ENCODE measurements at places on chromosomes 5 and 9. TPM values are rescaled to one million over a fixed set of nuclear protein-coding genes. Genes with fewer than 3 reads are reported as not detected.

C9orf43 gene
- total RNA-seq: 0.75 TPM

DNA sequence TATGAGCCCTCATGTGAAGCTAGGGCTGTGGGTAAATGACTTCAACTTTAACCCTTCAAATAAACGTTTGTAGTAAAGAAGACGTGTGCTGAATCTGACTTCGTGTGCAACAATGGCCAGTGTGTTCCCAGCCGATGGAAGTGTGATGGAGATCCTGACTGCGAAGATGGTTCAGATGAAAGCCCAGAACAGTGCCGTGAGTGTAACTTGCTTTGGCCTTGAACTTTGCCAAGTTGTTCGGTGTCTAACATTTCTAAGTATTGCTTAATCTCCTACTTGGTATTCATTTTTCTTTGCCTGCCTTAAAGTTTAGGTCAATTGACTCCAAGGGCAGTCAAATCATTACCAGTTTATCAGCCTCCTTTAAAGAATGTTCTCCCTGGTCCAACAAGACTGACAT is 18.2 kb downstream of the VLDLR start:
- DNase-seq: no peak
- H3K4me3 ChIP-seq: no peak overlapping the region
- no peak overlapping the region for H3K27ac ChIP-seq

DNA sequence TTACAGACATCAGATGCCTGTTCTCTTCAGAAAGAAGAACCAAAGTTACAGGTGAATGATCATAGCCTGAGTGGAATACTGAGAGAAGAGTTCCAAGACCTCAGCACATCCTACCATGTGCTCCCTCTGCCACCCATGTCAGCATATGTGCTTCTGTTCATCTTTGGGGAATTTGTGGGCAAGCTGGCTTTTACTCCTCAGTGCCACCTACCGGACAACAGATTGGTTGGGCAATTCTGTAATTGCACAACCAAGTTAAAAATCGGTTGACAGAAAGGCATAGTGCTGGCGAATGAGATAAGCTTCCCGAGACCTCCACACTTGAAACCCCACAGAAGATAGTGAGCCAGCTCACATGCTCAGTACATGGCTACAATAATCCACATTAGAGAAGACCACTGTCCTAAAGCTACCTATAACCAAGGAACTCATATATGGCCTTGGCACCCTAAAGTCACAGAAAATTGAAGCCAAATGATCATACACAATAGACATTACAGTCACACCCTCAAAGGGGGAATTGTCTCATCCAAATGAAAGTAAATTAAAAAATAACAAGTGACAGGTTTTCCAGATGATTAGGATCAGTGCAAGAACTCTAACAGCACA is 1238.0 kb upstream of the NUDT12 start:
- peaks cover 9% of the 10 kb centered on the region for H3K4me1 ChIP-seq
- H3K4me3 ChIP-seq: no peak overlapping the region
- no peak for DNase-seq
- no peaks in the 10 kb centered on the region for H3K36me3 ChIP-seq

GRCh38 chr5:14675865-14676300 is 11.4 kb downstream of the OTULIN start:
- no peaks in the 10 kb centered on the region for H3K27me3 ChIP-seq
- H3K4me3 ChIP-seq: no peak overlapping the region
- peaks cover 9% of the 10 kb centered on the region for H3K4me1 ChIP-seq
- no peaks in the 10 kb centered on the region for H3K36me3 ChIP-seq
- no peak for DNase-seq
- H3K27ac ChIP-seq: peak overlapping the region; percentile 6

GRCh38 chr5:179380211-179381035 is 35.2 kb upstream of the ADAMTS2 start:
- H3K36me3 ChIP-seq: no peaks in the 10 kb centered on the region
- no peaks in the 10 kb centered on the region for H3K4me1 ChIP-seq
- H3K27ac ChIP-seq: no peak overlapping the region
- H3K4me3 ChIP-seq: no peak overlapping the region
- H3K27me3 ChIP-seq: no peaks in the 10 kb centered on the region

MEGF9 gene
- total RNA-seq: 14.1 TPM

ZFP2 gene
- 2.0 TPM for total RNA-seq

DNA sequence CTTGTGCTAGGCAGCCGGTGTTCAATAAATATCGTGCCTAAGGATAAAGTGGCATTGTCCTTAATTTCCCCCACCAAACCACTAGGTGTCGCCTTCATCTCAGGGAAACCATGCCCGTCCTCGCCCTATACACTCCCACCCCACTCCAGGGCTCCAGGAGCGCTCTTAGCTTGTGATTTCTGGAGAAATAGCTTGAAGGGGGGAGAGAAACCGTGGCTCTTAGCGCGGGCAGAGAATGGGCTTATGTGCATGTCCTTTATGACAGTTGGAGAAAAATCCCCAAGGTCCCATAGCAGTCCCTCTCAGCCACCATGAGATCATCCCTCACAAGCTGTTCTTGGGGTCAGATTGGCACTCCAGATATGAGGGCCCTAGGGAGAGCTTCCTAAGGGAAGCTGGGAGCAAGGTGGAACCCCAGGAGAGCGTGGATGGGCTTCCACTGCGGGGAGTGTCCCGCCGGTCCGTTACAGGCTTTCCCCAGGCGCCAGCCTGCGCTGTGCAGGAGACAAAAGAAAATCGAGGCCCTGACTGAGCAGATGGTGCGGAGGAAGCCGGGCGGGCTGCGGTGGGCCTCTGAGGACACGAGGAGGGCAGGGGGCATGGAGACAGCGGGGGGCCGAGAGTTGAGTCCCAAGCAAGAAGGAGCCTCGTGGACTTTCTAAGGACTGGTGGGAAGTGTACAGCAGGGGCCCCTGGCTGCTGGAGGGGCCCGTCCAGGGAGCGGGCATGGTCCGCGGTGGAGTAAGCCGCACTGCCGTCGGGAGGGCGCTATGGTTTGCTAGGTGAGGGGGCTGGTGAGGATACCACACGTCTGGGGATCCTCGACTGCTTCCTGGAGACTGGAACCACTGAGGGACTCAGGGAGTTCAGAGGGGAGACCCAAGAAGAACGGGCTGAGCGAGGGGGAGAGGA is 750 bp upstream of the NPR2 start:
- no peaks in the 10 kb centered on the region for H3K27me3 ChIP-seq
- H3K36me3 ChIP-seq: no peaks in the 10 kb centered on the region
- DNase-seq: peak; percentile 71
- H3K27ac ChIP-seq: peak overlapping the region; percentile 79

MOB3B gene
- total RNA-seq: 39.3 TPM

DNA sequence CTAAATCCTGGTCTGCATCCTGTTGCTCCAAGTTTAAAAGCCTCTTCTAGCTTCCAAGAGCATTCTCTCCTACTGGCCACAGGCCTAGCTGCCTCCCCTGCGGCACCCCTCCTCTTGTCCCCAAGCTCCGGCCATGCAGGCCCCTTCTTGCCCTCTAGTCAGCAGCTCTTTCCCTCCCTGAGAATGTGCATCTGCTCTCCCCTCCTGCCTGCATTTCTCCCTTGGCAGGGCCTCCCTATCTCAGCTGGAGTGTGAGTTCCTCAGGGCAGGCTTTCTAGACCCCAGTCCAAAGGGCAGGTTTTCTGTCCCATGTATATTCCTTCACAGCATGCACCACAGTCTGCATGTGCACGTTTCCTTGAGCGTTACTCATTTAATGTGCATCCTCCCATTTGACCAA is 24.6 kb upstream of the BARX1 start:
- H3K27ac ChIP-seq: no peak overlapping the region
- H3K4me1 ChIP-seq: no peaks in the 10 kb centered on the region
- no peak for DNase-seq
- peaks cover 6% of the 10 kb centered on the region for H3K27me3 ChIP-seq
- H3K4me3 ChIP-seq: no peak overlapping the region

- H3K4me3 ChIP-seq: no peak overlapping the region
- H3K27ac ChIP-seq: no peak overlapping the region
- peak; percentile 71 for DNase-seq
- no peaks in the 10 kb centered on the region for H3K4me1 ChIP-seq
- no peaks in the 10 kb centered on the region for H3K27me3 ChIP-seq
Measured at GRCh38 chr5:173736923-173737412, 120.5 kb upstream of the BOD1 start.

- H3K4me1 ChIP-seq: peaks cover 24% of the 10 kb centered on the region
Measured at GRCh38 chr5:124718380-124718789, 28.1 kb downstream of the ZNF608 start.

C9orf152 gene
- 9.7 TPM for total RNA-seq

DNA sequence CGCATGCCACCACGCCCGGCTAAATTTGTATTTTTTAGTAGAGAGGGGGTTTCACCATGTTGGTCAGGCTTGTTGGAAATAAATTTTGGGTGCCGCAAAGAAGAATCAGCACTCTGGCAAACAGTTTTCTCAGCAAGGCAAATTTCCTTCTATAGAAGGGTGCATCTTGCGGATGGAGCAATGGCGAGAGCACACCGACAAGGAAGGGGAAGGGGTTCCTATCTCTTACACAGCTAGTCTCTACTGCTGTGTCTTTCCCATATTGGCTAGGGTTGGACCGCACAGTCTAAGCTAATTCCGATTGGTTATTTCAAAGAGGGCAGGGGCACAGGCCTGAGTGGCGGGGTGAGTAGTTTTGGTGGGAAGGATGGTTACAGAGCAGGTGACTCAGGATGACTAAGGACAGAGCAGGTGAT is 707 bp downstream of the GTF3C5 start:
- H3K4me3 ChIP-seq: peak overlapping the region; percentile 95
- no peaks in the 10 kb centered on the region for H3K36me3 ChIP-seq
- no peak for DNase-seq
- H3K27me3 ChIP-seq: no peaks in the 10 kb centered on the region
- peak overlapping the region; percentile 92 for H3K27ac ChIP-seq

- peak overlapping the region; percentile 70 for H3K27ac ChIP-seq
- no peak for DNase-seq
- no peaks in the 10 kb centered on the region for H3K36me3 ChIP-seq
- H3K4me3 ChIP-seq: no peak overlapping the region
- H3K4me1 ChIP-seq: peaks cover 46% of the 10 kb centered on the region
Measured at GRCh38 chr9:68732405-68733020, 27.5 kb downstream of the PIP5K1B start.

ADAMTS13 gene
- total RNA-seq: 12.7 TPM

GRCh38 chr9:8844549-8844948 is 1045.0 kb upstream of the DMAC1 start:
- no peaks in the 10 kb centered on the region for H3K27me3 ChIP-seq
- no peak overlapping the region for H3K4me3 ChIP-seq
- DNase-seq: no peak
- peaks cover 5% of the 10 kb centered on the region for H3K4me1 ChIP-seq
- no peaks in the 10 kb centered on the region for H3K36me3 ChIP-seq

DNA sequence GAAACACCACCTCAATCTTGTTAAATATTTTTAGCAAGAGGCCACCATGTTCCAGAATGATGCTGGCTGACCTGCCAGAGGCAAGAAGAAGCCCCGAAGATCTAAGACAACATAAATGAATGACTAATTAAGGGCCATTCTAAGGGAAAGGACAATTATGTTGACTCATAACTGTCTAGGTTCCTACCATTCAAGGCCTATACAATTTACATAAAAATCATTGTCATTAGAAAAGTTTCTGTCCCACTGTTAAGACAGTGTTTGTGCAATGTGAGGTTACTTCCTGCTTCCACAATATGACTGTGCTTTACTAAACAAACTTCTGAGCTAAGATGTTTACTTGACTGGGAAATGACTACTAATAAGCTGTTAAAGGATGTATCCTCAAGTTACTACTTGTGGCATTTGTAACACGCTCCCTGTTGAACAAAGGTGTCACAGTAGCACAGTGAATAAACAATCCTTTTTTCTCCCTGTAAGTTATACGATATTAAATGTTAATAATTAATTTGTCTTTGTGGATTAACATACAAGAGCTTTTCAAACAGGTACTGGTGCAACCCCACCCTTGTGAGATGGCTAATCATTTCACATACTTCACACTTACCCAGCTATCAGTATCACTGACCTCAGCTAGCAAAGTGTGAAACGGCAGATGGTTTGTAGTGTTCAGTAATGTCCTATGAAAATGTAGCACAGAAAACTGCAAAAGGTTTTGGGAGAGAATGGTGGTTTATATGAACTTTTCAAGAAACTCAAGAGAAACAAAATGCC is 195.8 kb downstream of the EFNA5 start:
- DNase-seq: no peak
- no peaks in the 10 kb centered on the region for H3K36me3 ChIP-seq
- H3K27ac ChIP-seq: peak overlapping the region; percentile 25

DNA sequence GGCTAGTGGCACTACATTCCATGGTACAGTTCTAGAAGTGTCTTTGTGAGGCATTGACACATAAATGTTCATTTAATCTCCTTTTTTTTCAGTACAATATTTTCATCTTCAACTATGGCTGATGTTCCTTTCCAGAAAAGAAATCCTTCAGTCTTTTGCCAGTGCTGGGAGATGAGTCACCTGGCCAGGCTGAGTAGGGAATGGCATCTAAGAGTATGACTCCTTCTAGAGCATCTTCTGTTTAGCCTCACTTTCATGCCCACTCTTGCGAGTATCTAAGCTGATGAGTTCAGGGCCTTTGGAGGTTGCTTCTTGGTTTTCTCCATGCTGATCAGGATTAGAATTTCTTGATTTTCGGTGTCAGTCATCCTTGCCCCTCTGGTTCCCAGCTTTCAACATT is 124.4 kb downstream of the SLC28A3 start:
- H3K27ac ChIP-seq: no peak overlapping the region
- H3K36me3 ChIP-seq: no peaks in the 10 kb centered on the region
- no peaks in the 10 kb centered on the region for H3K4me1 ChIP-seq
- DNase-seq: no peak
- no peaks in the 10 kb centered on the region for H3K27me3 ChIP-seq
- H3K4me3 ChIP-seq: no peak overlapping the region

DNA sequence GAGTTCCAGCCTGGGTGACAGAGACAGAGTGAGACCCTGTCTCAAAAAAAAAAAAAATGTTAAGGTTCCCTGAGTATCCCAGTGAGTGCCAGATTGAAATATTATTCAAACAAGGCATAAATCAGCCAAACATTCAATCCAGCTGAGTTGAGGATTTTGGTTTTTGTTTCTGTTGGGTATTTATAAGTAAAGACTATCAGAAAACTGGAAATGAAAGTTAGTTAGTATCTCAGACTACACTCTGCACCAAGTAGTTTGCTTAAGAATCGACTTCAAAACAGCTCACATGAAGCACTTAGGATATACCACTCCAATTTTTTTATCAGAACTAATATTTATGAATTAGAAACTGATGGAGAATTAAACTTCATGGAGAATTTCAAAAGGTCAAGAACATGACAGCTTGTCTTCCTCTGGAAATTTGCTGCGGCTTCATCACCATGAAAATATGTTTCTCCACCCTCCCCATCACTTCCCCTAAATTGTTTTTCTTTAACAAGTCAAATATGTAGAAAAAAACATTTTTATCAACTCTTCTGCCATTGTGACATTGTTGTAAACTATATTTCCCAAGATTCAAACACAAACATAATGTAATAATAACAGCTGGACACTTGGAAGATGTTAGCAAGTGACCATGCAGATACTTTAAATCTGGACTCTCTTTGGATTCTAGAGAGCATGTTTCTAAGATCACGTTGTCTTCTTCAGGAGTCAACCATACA is 110.0 kb upstream of the PTGER4 start:
- H3K27me3 ChIP-seq: no peaks in the 10 kb centered on the region
- H3K4me1 ChIP-seq: no peaks in the 10 kb centered on the region
- H3K27ac ChIP-seq: no peak overlapping the region
- DNase-seq: no peak
- no peak overlapping the region for H3K4me3 ChIP-seq

- no peaks in the 10 kb centered on the region for H3K27me3 ChIP-seq
- no peaks in the 10 kb centered on the region for H3K36me3 ChIP-seq
- DNase-seq: no peak
- H3K27ac ChIP-seq: no peak overlapping the region
- no peak overlapping the region for H3K4me3 ChIP-seq
Measured at GRCh38 chr9:115364991-115365390, 247.0 kb upstream of the TNC start.

ADAMTS12 gene
- total RNA-seq: 4.1 TPM

GRCh38 chr9:98241357-98242300 is 13.8 kb downstream of the TBC1D2 start:
- DNase-seq: no peak
- H3K4me1 ChIP-seq: no peaks in the 10 kb centered on the region
- H3K27ac ChIP-seq: no peak overlapping the region
- H3K36me3 ChIP-seq: no peaks in the 10 kb centered on the region
- no peaks in the 10 kb centered on the region for H3K27me3 ChIP-seq
- H3K4me3 ChIP-seq: no peak overlapping the region
